ENCODE measurements at places on chromosomes 3 and 15.

DNA sequence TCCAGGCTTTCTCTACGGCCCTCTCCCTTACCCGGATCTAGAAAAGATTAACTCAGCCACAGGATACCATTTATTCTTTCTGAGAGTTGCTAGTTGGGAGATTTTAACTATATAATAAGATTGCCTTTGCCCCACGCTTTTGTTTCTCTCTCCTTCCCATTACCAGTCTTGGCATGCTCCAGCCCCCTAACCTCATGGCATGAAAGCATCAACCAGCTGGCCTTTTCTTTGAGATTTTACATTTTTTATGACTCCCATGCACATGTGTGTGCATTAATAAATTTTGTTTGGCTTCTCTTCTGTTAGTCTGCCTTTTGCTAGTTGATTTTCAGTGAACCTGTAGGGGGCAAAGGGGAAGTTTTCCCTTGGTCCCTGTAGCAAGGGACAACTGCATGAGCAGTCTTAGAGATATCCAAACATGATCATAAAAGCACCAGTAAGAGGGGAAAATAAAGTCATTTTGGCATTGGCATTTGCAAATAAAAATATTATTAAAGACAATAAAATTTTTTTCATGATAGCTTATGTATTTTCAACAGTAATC, 73.6 kb downstream of the OXSM start:
- DNase-seq = no peak

DNA sequence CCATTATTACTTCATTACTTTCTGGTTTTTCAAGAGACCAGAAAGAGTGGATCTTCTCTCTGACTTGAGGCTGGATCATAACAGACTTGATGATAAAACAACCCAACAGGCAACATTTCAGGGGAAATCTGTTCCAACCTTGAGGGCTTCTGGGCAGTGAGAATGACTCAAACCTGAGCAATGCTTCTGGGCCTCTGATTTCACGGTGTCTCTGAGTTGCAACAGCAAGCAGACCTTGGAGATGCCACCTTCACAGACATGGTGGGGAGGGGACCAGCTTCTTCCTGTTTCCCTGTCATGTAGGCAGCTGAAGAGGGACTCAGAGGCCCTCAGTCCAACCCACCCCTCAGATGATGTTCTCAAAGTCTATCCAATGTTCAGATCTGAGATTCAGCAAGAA, 104.0 kb downstream of the ABHD5 start:
- DNase-seq = no peak

DNA sequence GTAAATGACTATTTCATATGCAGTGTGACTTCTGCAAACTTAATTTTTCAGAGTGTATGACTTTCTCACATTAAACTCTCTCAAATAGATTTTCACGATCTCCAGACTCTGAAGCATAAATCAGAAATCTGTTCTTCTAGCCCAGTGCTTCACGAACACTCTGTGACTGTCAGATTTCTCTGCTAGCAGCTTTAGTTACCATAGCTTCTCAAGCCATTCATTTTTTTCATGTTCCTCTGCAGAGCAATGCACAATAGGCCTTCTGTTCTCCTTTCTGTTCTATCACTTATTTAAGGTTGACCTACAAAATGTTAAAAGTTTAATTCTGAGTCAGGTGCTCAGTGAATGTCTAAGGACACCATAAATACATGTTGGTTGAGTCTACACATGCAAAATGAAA, 1102.2 kb downstream of the TUSC7 start:
- DNase-seq = no peak

DNA sequence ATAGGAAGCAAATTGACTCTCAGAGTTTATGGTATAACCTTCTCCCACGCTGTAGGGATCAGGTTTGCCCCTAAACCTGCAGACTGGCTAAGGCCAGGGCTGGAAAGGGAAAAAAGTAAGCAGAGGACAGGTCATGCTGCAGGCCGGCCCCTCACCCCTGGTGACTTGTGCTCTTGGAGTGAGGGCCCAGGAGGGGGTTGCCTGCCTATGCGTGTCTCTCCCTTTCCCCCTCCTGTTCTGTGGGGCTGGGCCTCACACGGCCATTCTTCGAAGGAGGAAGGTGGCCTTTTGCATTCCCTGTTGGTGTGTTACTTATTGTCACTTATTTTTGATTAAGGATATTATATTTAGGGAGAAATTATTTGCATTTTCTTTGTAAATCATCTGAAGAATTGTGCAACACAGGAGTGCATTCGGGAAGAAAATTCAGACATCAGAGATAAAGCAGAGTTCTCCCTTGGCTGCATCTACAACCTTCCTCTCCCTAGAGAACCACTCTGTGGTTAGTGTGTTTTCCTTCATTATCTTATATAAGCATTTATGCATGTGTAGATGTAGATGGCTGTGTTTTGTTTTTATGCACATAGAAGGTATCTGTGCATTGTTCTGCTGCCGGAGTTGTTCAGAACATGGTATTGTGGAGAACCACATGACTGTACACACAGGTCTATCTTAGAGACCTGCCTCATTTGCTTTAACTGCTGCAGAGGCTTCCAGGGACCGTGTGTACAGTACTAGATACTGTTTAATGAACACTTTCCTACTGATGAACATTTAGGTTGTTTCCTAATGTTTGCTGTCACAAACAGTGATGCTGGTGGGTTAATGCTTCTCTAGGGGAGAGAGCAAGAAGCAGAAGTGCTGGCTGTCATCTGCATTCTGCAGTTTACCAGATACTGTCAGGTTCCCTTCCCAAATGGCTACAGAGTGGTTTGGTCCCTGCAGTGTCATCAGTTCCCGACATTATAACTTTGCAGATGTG, 133.5 kb downstream of the APBA2 start:
- no peak for DNase-seq

GRCh38 chr3:67076607-67077006, 78.5 kb downstream of the KBTBD8 start:
- no peak for DNase-seq

GRCh38 chr3:81998139-81998755, 236.8 kb upstream of the GBE1 start:
- no peak for DNase-seq

GRCh38 chr3:66722675-66723074, 221.9 kb upstream of the LRIG1 start:
- no peak for DNase-seq

DNA sequence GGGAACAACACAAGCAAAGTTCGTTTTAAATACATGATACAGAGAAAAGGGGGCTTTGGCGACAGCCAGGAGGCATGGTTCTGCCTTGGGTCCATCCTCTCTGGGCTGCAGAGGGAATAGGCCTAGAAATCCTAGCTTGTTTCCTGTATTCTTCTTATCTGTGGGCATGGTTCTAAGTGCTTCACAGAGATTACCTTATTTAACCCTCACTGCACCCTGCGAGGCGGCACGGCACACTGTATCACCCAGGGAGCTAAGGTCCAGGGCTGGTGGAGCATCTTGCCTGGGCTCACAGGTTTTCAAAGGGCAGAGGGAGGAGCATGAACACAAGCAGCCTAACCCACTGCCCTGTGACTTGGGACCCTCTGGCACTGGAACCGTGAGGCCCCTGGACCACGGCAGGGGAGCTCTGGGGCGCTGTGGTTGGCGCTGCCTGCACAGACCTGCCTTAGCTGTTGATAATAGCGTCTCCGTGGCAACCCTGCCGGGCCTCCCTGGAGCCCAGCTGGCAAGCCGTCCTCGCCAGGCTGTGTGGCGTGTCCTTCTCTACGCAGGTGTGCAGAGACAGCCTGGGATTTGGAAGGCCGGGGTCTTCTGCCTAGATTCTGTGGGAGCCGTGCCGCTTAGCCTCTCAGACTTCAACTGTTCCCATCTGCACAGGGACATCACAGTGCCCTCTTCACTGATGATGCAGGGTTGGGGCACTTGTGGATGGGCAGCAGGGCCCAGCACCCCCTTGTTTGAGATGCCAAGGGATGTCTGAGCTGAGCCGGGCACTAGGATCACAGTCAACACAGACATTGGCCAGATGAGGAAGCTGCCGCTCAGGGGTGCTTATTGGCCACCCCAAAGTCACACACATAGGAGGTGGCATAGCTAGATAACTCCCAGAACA, 154.6 kb upstream of the TLE3 start:
- no peak for DNase-seq

- peak; percentile 32 for DNase-seq
Measured at GRCh38 chr15:70528270-70528706, 235.1 kb downstream of the UACA start.

GRCh38 chr15:52186651-52187486, 4.3 kb downstream of the GNB5 start:
- DNase-seq = no peak

GRCh38 chr15:62138124-62138523, 27.0 kb downstream of the C2CD4B start:
- DNase-seq = no peak

GRCh38 chr3:177257625-177258024, 60.3 kb upstream of the TBL1XR1 start:
- no peak for DNase-seq

DNA sequence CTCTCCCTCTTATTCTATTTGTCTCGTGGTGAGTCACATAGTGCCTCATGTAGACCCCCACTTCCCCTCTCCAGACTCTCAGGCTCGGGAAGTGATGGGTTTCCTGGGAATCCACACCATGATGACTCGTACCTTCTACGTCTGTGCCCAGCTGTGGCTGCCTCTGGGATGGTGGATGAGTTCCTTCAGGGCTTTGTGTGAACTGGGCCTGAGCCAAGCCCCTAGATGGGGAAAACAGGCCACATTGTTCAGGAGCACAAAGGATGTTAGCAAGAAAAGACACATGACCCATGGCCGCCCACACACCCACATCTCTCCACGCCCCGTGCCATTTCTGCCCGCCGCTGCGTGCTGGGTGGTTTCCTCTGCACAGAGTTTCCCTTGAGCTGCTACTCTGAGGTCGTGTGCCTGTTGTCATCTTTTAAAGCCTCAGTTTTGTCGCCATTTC, 10.5 kb downstream of the ISG20 start:
- DNase-seq = peak; percentile 60

- no peak for DNase-seq
Measured at GRCh38 chr3:45781271-45781670, 15.1 kb downstream of the SLC6A20 start.

- no peak for DNase-seq
Measured at GRCh38 chr3:37050282-37050681, 57.0 kb downstream of the MLH1 start.

DNA sequence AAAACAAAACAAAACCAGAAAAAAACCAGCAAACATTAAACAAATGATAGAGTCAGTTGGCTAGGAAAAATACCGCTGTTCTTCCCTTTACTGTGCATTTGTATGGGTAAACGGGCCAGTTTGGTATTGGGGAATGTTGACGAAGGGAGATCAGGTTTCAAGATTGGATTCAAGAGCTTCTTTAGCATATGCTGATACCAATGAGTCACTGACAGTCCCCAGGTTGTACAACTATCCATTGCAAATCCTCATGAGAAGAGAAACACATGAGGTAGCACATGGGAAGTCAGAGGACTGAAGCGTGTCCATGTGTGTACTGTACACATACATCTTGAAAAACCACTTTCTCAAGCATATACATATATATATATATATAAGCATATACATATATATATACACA, 25.6 kb downstream of the TIGIT start:
- DNase-seq = no peak

- DNase-seq = no peak
Measured at GRCh38 chr15:67641453-67641852, 99.0 kb downstream of the MAP2K5 start.

GRCh38 chr3:173257797-173258196, 116.8 kb upstream of the SPATA16 start:
- DNase-seq = no peak

DNA sequence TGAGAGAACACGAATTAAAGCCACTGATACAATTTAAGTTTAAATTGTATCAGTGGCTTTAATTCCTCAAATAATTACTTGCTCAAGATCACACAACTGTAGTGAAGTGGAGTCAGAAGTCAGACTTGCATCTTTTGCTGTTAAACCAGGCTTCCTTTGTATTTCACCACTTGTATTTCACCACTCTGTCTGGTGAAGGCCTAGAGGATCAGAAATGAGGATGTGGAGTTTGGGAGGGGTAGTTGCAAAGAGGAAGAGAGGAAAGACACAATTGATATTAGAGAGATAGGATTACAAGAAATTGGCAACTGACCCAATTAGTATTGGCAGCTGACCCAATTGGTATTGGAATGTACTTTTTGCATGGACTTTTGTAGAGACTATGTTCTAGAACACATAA, 288.1 kb upstream of the GPR149 start:
- no peak for DNase-seq

DNA sequence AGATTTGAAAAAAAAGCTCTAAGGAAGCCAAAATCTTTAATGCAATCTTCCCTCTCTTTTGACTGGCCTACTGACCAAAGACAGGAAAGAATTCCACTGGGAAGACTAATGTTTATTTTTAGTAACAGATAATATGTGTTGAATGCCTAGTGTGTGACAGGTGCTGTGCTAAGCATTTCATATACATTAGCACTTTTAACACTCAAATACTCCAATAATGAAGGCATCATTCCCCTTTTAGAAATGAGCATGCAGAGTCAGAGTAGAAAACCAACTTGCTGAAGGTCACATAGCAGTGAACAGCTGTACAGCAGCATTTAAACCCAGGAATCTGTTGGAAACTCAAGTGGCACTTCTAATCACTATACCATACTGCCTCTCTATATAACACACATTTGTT, 170.6 kb downstream of the MINAR1 start:
- DNase-seq = no peak

GRCh38 chr3:135125171-135125801, 330.2 kb downstream of the EPHB1 start:
- DNase-seq = no peak

DNA sequence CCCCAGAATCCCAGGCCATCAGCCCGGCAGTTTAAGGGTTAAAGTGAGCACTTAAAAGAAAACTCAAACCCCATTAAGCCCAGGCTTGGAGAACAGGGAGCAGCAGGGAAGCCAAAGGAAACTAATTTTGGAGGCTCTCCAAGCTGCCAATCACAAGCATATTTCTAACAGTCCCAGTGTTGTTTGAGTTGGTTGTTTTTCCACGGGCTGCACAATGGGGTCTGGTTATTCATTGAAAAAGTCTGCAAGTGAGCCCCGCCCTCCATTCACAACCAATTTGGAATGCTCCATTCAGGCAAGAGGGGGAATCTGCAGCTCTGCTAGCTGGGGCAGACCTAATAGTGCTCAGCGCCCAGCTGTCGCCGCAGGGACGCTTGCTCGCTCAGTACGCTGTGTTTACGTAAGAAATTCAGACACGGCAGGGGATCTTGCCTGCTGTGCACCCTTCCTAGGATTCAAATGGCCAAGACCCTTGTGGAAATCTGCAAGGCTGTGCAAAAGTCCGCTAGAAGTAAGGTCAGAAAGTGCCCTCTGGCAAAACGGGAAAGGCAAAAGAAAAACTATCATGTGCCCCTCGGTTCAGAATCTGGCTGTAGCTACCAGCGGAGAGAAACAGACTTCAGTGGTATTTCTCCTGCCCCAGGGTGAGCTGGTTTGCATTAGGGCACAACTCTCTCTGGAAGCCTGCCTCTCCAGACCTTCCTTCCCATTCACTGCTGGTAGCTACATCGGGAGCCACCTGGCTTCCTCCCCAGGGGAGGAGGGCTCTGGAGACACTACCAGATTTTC, 11.0 kb downstream of the ETV5 start:
- DNase-seq = no peak

Measured in activated CD4-positive, alpha-beta T cell treated with anti-CD3 and anti-CD28 coated beads, Interleukin-2, amount 50 U/mL, for 1 hour (primary cell).